H9 (cell line): ENCODE measurements at places on chromosomes 1 and 21. TPM values are rescaled to one million over a fixed set of nuclear protein-coding genes. Genes with fewer than 3 reads are reported as not detected.

CIART gene
- total RNA-seq, result 15.6 TPM in 2 replicates

SCNM1 gene
- total RNA-seq, result 54.1 and 60.5 TPM in 2 replicates

DNA sequence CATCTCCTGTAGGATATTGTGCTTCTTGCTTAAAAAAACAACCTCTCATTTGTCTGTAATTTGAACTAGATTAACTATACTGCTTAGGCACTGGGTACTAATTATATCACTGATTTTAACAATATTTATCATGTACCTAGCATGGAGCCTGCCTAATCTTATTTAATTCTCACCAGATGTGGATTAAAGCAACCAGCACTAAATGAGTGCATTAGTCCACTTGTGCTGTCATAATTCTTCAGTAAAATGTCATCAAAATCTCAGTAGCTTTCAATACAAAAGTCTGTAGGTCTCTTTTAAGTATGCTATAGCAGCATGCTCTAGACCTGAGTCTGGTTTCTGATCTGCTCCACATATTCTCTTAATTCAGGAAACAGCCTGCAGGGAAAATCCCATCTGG is 368.1 kb downstream of the NCAM2 start:
- no peaks in the 10 kb centered on the region for H3K4me1 ChIP-seq
- no peak for DNase-seq
- no peaks in the 10 kb centered on the region for H3K27me3 ChIP-seq
- H3K4me3 ChIP-seq, result no peak overlapping the region
- no peak overlapping the region for H3K27ac ChIP-seq

- no peaks in the 10 kb centered on the region for H3K4me1 ChIP-seq
- H3K4me3 ChIP-seq, result no peak overlapping the region
- no peaks in the 10 kb centered on the region for H3K27me3 ChIP-seq
- DNase-seq, result no peak
Observed at GRCh38 chr1:201126463-201126831, 537 bp downstream of the ASCL5 start.

DNA sequence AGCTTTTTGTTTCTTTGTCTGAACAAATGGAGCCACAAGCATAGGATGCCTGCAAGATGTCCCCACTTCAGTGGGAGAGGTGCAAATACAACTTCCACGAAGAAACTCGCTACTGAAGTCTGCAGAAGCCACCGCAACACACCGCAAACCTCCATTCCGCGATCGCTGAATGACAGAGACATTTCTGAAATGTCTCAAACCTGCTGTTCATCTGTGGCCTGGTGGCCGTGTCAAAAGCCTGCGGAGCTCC is 1.0 kb downstream of the TP53BP2 start:
- peaks cover 5% of the 10 kb centered on the region for H3K36me3 ChIP-seq
- no peaks in the 10 kb centered on the region for H3K27me3 ChIP-seq
- H3K4me3 ChIP-seq, result peak overlapping the region; percentile 96

- H3K36me3 ChIP-seq, result no peaks in the 10 kb centered on the region
- no peak overlapping the region for H3K4me3 ChIP-seq
- H3K4me1 ChIP-seq, result peaks cover 17% of the 10 kb centered on the region
- no peak for DNase-seq
- H3K27ac ChIP-seq, result no peak overlapping the region
Observed at GRCh38 chr1:185537596-185537995, 196.6 kb upstream of the HMCN1 start.

DNA sequence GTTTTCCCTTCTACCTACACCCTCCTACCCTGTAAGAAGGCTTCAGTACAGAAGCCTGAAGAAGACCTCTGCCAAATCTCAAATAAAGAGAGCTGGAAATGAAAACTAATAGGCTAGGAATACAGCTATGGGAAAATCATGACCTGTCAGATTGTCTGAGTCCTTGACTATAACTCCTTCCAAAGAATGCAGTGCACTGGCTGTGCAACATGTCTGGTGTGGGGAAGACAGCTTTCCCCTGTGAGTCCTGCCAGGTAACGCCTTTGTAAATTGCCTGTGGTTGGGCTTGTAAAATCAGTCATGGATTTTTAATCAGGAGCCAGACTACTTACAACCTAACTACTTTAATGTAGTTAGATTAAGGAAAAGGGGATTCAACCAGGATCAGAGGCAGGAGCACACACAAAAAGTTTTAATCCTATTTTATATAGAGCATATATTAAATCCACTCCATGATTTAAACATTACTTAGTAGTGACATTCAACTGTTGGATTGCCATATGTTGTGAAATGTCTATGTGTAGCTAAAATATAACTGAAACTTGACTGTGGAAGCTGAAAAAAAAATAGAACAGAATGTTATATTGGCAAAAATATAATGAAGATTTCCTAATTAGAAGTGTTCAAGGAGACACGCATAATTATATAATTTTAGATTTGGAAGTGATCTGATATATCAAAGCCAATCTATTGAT is 1667.8 kb downstream of the KCNT2 start:
- no peak for DNase-seq
- H3K36me3 ChIP-seq, result peaks cover 2% of the 10 kb centered on the region; the same call in 2 of the 3 replicates
- no peak overlapping the region for H3K27ac ChIP-seq
- H3K27me3 ChIP-seq, result no peaks in the 10 kb centered on the region
- H3K4me1 ChIP-seq, result no peaks in the 10 kb centered on the region

DNA sequence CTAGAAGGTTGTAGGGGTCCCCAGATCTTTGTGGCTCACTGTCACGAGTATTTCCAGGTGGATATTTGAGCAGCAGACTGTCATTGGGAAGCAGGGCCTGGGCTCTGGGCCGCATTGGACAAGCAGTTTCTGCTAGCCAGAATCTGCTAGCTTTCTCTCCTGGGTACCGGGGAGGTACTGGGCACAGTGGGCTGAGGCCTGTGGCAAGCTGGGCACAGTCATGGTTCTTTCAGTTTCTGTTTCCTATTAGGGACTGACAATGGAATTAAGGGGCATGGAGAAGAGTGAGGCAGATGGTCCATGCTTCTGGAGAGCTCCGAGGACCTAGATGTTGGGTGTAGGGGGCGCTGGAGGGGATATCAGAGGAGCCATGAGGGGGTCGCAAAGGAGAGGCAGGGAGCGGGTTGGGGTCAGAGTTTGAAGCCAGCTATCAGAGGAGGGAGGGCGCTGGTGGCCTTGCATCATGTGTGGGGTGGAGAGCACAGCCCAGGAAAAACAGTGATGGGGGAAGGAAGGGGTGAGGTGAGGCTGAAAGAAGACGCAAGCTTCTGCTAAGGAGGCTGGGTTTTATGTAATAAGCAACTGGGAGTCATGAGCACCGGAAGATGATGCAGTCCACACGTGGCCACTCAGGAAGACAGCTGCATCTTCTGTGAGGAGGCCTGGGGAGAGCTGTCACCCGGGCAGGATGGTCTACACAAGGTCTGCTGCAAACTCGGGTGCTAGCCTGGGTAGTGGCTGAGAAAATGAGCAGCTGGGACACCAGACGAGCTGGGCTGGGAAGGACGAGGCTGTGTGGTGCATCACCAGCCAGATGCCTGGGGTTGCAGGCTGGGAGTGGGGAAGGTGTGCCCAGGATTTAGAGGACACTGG is 72.7 kb downstream of the IER5 start:
- DNase-seq, result no peak
- H3K4me3 ChIP-seq, result no peak overlapping the region
- H3K27ac ChIP-seq, result no peak overlapping the region
- no peaks in the 10 kb centered on the region for H3K4me1 ChIP-seq
- no peaks in the 10 kb centered on the region for H3K36me3 ChIP-seq
- no peaks in the 10 kb centered on the region for H3K27me3 ChIP-seq

- H3K36me3 ChIP-seq, result no peaks in the 10 kb centered on the region
- peaks cover 5% of the 10 kb centered on the region; the same call in 1 of the 2 replicates for H3K4me1 ChIP-seq
- peaks cover 34% of the 10 kb centered on the region for H3K27me3 ChIP-seq
- no peak within 1 kb of the TSS for H3K27ac ChIP-seq
Observed at GRCh38 chr1:209674957-209675564, at the start of gene G0S2. TSS of gene G0S2 (plus strand) at chr1:209675412. CDS start at chr1:209675685, 273 bp downstream.
